ENCODE measurements at places on chromosomes 16 and 17. TPM values are rescaled to one million over a fixed set of nuclear protein-coding genes. Genes with fewer than 3 reads are reported as not detected.
A peak's percentile ranks its signal among the peaks of the same experiment; 100 is the strongest.

The C1QBP gene
- total RNA-seq: 268 TPM

The ZPBP2 gene
- total RNA-seq: not detected

The SLFN12L gene
- total RNA-seq: 0.19 TPM

The CDH1 gene
- not detected for total RNA-seq

The ADGRG1 gene
- 1.3 TPM for total RNA-seq

The CSH1 gene
- total RNA-seq: not detected

The ZNF785 gene
- total RNA-seq: 8.5 TPM

The FSCN2 gene
- 0.29 TPM for total RNA-seq

- peak; percentile 64 for DNase-seq
Observed at GRCh38 chr17:62627904-62628633, 599 bp downstream of the MRC2 start.

DNA sequence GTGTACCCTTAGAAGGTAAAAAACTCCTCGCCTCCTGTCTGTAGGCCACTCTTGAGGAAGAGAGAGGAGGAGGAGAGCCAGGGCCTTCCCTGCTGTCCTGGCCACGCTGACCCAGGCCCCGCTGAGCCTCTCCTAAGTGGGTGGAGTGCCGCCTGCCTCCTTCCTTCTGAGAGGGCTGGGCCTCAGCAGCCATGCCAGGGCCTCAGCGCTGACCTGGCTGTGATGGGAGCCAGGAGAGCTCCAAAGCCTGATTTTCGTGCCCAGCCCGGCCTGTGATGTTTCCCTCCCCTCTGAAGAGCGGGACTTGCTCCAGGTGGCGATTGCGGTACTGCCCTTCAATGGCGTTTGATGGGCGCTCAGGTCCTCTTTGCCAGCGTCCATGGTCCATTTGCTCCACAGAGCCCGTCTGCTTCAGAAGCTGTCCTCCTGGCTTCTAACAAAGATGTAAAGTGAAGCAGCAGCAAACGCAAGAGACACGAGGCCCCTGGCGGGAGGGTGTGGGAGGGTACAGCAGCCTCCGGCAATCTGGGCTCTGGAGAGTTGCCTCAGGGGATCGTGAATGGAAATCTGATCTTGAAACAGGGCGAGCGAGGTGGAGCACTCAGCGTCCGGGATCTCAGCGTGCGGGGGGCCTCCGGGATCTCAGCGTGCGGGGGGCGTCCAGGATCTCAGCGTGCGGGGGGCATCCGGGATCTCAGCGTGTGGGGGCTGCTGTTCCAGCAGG, 93.5 kb downstream of the NPIPB11 start:
- DNase-seq: no peak

- DNase-seq: no peak
Observed at GRCh38 chr17:70132505-70132904, 36.8 kb upstream of the KCNJ2 start.

DNA sequence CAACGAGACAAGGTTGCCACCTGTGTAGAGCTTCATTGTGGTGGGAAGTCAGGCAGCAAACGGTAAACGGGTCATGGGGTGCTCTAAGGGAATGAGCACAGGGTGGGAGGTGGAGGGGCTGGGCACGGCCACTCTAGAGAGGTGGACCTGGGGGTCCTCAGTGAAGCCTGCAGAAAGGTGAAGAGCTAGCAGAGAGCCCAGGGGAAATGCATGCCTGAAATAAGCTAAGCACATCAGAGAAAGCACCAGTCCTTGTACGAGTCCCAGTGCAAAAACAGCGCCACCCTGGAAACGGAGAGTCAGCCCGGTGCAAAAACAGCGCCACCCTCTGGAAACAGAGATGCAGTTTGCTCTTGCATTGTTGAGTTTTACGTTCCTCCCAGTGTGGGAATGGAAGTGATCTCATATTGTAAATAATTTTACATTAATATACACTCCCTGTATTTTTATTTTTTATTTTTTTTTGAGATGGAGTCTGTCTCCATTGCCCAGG, 65.0 kb downstream of the TBC1D16 start:
- DNase-seq: no peak

DNA sequence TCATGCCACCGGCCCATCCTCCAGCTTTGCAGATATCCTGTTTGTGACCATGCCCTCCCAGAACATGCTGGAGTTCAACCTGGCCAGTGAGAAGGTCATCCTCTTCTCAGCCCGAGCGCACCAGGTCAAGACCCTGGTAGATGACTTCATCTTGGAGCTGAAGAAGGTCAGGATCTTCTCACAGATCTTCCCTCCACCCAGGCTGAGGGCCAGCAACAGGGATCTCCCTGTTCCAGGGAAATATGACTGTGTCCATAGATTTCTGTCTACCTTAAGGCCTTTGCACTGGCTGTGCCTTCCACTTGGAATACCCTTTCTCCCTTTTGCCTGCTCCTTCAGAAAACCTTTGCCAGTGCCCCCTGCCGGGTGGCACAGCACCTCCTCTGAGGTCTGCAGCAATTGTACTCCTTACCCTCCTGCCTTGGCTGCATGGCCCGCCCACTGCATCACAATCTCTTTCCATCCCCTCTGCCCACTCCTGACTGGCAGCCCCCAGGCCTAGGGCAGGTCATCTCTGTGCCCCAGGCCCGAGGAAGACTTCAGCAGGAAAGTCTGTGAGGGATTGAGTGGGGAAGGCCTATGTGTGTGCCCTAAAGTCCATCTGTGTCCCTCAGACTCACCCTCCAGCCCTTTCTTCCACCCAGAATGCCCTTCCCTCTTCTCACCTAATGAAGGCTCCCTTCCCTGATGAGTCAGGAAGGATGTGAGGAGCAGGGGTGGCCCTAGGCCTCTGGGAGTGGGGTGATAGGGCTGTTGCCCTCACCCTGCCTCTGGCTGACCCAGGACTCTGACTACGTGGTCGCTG, 27.3 kb upstream of the ALKBH5 start:
- no peak for DNase-seq

DNA sequence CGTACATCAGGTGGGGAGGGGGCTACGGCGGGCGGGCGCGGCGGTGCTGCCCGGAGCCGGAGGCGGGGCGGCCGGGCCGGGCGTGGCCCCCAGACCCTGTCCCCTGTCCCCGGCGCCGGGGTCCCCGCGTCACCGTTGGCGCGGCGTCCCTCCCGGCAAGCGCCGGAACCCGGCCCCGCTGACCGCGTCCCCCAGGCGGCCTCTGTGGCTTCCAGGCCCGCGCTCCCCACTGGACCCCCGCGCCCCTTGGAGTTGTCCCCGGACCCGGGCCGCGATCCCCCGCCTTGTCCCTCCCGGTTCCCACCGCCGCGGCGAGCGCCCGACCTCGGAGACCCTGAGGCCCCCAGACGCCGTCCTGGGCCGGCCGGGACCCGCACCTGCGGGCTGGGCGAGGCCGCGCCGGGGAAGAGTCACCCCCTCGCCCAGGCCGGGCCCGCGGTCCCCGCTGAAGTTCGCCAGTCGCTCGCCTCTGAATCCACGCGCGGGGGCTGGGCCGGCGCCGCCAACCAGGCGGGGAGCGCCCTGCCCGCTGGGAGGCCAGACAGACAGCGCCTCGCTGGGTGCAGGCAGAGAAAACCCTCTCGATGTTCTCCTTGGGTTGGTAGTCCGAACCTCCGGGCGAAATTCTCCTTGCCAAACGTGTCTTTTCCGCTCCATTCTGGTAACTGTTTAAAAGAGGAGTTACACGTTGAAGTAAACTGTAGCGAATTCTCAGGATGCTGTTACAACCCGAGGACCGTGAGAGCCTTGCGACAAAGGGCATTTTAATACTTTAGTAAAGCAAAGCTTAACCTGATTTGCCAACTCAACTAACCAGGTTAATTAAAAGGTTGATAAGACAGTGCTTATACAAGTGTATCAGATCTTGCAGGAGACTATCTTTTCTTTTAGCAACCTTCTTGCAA, 761 bp downstream of the GAN start:
- DNase-seq: peak; percentile 43

DNA sequence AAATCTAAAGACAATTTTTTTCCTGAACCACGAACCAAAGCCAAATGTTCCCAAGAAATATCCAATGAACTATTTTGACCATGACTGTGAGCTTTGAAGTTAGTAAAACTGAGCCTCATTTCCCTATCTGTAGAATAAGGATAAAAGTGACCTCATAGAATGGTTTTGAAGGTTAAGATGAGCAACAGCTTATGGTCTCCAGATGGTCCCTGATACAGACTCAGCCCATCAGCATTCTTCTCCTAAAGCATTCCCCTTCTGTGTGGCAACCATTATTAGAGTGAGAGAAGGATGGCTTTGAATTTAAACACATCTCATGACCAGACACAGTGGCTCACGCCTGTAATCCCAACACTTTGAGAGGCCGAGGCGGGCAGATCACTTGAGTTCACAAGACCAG, 70.1 kb downstream of the COPRS start:
- peak; percentile 8 for DNase-seq
